ENCODE measurements at places on chromosomes 3 and 15. TPM values are rescaled to one million over a fixed set of nuclear protein-coding genes. Genes with fewer than 3 reads are reported as not detected.

SLC2A2 gene
- not detected for total RNA-seq

GRCh38 chr3:125679258-125679657, 84.0 kb upstream of the OSBPL11 start:
- H3K36me3 ChIP-seq = no peaks in the 10 kb centered on the region
- no peak overlapping the region for H3K4me3 ChIP-seq
- DNase-seq = no peak
- no peaks in the 10 kb centered on the region for H3K27me3 ChIP-seq
- no peak overlapping the region for H3K27ac ChIP-seq
- H3K4me1 ChIP-seq = no peaks in the 10 kb centered on the region

DNA sequence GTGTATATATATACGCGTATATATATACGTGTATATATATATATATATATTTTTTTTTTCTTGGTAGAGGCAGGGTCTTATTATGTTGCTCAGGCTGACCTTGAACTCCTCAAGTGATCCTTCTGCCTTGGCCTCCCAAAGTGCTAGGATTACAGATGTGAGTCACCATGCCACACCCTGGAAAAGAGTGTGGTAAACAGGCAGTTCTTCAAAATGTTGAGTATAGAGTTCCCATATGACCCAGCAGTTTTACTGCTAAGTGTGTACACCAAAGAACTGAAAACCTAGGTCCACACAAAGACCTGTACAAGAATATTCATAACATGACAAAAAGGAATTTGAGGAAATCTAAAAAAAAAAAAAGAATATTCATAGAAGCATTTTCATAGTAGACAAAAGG, 71.8 kb upstream of the GCNT3 start:
- no peak overlapping the region for H3K4me3 ChIP-seq
- H3K27me3 ChIP-seq = no peaks in the 10 kb centered on the region
- no peak overlapping the region for H3K27ac ChIP-seq
- no peak for DNase-seq
- no peaks in the 10 kb centered on the region for H3K4me1 ChIP-seq
- no peaks in the 10 kb centered on the region for H3K36me3 ChIP-seq

P2RY1 gene
- total RNA-seq = 3.1 TPM

SUCNR1 gene
- total RNA-seq = 1.1 TPM

GRCh38 chr3:159169828-159170227, 368.0 kb downstream of the MFSD1 start:
- no peaks in the 10 kb centered on the region for H3K27me3 ChIP-seq
- H3K4me3 ChIP-seq = no peak overlapping the region
- H3K4me1 ChIP-seq = no peaks in the 10 kb centered on the region
- H3K36me3 ChIP-seq = no peaks in the 10 kb centered on the region
- DNase-seq = no peak

- DNase-seq = no peak
- peak overlapping the region; percentile 86 for H3K27ac ChIP-seq
- no peaks in the 10 kb centered on the region for H3K36me3 ChIP-seq
- no peaks in the 10 kb centered on the region for H3K4me1 ChIP-seq
Measured at GRCh38 chr3:42717306-42717705, 14.7 kb upstream of the HHATL start.

PSTPIP1 gene
- total RNA-seq = 1.9 TPM

GRCh38 chr3:72445827-72446217, 402.4 kb downstream of the SHQ1 start:
- no peaks in the 10 kb centered on the region for H3K27me3 ChIP-seq
- peak overlapping the region; percentile 88 for H3K4me3 ChIP-seq
- peak overlapping the region; percentile 95 for H3K27ac ChIP-seq
- no peaks in the 10 kb centered on the region for H3K4me1 ChIP-seq
- DNase-seq = no peak

DNA sequence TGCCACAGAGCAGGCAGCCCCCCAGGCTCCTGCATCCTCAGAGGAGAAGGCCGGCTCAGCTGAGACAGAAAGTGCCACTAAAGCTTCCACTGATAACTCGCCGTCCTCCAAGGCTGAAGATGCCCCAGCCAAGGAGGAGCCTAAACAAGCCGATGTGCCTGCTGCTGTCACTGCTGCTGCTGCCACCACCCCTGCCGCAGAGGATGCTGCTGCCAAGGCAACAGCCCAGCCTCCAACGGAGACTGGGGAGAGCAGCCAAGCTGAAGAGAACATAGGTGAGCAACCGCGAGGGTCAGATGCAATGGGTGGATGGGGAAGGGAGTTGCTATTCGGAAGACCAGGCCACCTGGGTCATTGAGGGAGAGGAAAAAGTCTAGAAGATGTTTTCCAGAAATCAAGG, 53.0 kb downstream of the GAP43 start:
- H3K27me3 ChIP-seq = no peaks in the 10 kb centered on the region
- no peaks in the 10 kb centered on the region for H3K4me1 ChIP-seq
- no peaks in the 10 kb centered on the region for H3K36me3 ChIP-seq
- no peak for DNase-seq

- H3K4me1 ChIP-seq = peaks cover 31% of the 10 kb centered on the region
- no peak for DNase-seq
- no peak overlapping the region for H3K27ac ChIP-seq
- H3K27me3 ChIP-seq = no peaks in the 10 kb centered on the region
Measured at GRCh38 chr15:43932907-43933306, 106.1 kb downstream of the WDR76 start.

SLC51B gene
- not detected for total RNA-seq

DNA sequence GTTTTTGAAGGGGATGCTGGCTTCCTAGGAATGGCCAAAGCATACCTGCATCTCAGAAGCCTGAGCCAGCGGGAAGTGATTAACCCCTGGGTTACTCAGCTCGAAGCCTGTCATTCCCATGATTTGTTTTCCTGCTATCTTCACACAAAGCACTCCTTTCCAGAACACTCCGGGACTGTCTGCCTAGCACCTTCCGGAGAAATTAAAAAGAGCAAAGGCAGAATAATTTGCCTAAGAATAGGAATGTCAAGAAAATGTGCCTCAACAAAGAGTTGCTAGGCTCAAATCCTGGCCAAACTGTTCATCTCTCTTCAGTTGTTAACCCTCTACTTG, 34.1 kb downstream of the TPM1 start:
- H3K27me3 ChIP-seq = no peaks in the 10 kb centered on the region
- H3K4me1 ChIP-seq = no peaks in the 10 kb centered on the region
- H3K36me3 ChIP-seq = peaks cover 1% of the 10 kb centered on the region
- no peak overlapping the region for H3K4me3 ChIP-seq
- H3K27ac ChIP-seq = no peak overlapping the region
- no peak for DNase-seq

PRTG gene
- 0.44 TPM for total RNA-seq

TGM4 gene
- total RNA-seq = not detected

- DNase-seq = no peak
- no peak overlapping the region for H3K4me3 ChIP-seq
- H3K4me1 ChIP-seq = peaks cover 35% of the 10 kb centered on the region
- peaks cover 3% of the 10 kb centered on the region for H3K36me3 ChIP-seq
- peak overlapping the region; percentile 88 for H3K27ac ChIP-seq
Measured at GRCh38 chr3:31581660-31582059, 48.9 kb downstream of the STT3B start.

- no peaks in the 10 kb centered on the region for H3K27me3 ChIP-seq
- no peak overlapping the region for H3K27ac ChIP-seq
- H3K4me3 ChIP-seq = no peak overlapping the region
- DNase-seq = no peak
Measured at GRCh38 chr3:94147012-94147411, 84.2 kb downstream of the NSUN3 start.

LRTM1 gene
- not detected for total RNA-seq

GRCh38 chr3:137108699-137109440, 151.1 kb downstream of the IL20RB start:
- no peaks in the 10 kb centered on the region for H3K27me3 ChIP-seq
- H3K27ac ChIP-seq = no peak overlapping the region
- no peaks in the 10 kb centered on the region for H3K4me1 ChIP-seq
- H3K36me3 ChIP-seq = no peaks in the 10 kb centered on the region
- no peak overlapping the region for H3K4me3 ChIP-seq

- H3K36me3 ChIP-seq = no peaks in the 10 kb centered on the region
- H3K27me3 ChIP-seq = no peaks in the 10 kb centered on the region
- no peak overlapping the region for H3K27ac ChIP-seq
- no peak for DNase-seq
- H3K4me3 ChIP-seq = no peak overlapping the region
Measured at GRCh38 chr3:13135251-13135810, 62.1 kb upstream of the IQSEC1 start.

HYAL1 gene
- 38.1 TPM for total RNA-seq

DNA sequence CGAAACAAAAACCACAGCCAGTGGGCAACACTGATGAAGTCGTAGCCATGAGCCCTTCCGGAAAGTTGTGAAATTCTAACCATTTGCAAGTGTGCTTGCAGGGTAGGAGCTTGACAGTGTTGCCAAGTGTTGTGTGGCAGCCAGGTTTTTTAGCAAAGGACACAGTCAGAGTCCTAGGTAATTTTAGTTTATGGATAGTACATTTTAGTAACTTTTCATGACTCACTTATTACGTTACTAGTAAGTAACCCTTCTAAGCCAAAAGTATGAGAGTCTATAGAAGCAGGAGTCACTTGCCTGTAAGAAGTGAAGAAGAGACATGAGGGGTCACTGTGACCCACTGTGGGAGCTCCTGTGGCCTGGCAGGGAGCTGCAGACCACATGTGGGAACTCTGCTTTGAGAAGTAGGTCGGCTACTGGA, 54.8 kb upstream of the ADPGK start:
- H3K36me3 ChIP-seq = no peaks in the 10 kb centered on the region
- no peak for DNase-seq
- H3K27ac ChIP-seq = no peak overlapping the region
- no peak overlapping the region for H3K4me3 ChIP-seq
- H3K27me3 ChIP-seq = no peaks in the 10 kb centered on the region

GRCh38 chr3:114519415-114519814, 225.6 kb downstream of the TIGIT start:
- H3K4me1 ChIP-seq = no peaks in the 10 kb centered on the region
- no peak overlapping the region for H3K27ac ChIP-seq
- no peaks in the 10 kb centered on the region for H3K27me3 ChIP-seq
- H3K4me3 ChIP-seq = no peak overlapping the region
- H3K36me3 ChIP-seq = no peaks in the 10 kb centered on the region
- DNase-seq = no peak

DNA sequence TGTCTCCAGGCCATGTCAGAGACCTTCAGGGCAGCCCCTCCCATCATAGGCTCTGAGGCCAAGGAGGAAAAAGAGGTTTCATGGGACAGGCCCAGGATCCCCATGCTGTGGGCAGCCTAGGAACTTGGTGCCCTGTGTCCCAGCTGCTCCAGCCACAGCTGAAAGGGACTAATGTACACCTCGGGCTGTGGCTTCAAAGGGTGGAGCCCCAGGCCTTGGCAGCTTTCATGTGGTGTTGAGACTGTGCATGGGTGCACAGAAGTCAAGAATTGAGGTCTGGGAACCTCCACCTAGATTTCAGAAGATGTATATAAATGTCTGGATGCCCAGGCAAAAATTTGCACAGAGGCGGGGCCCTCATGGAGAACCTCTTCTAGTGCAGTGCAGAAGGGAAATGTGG, 6.6 kb upstream of the SSR3 start:
- H3K27ac ChIP-seq = no peak overlapping the region
- H3K4me3 ChIP-seq = no peak overlapping the region
- H3K27me3 ChIP-seq = no peaks in the 10 kb centered on the region
- H3K36me3 ChIP-seq = no peaks in the 10 kb centered on the region

ADAMTS17 gene
- 4.4 TPM for total RNA-seq

LINS1 gene
- total RNA-seq = 8.8 TPM

GRCh38 chr15:74683758-74684157, 12.1 kb downstream of the EDC3 start:
- no peak for DNase-seq
- H3K4me3 ChIP-seq = no peak overlapping the region
- H3K36me3 ChIP-seq = peaks cover 26% of the 10 kb centered on the region

SNX22 gene
- total RNA-seq = 12.4 TPM

DNA sequence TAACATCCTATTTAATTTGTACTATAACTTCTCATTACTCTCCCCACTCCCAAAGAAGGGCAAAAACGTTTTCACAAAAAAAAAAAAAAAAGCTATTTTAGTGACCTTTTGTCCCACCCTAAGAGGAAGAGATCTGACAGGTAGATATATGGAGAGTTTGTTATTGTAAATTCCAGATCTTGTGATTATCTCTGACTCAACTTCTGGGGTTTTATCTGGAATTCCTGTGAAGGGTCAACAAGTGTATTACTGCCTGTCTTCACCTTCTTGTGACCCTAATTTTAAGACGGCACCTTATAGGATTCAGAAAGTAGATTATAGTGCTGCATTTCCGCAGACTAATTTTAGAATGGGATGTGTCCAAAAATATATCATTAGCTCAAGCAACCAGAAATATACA, 205.9 kb upstream of the CDIN1 start:
- H3K27ac ChIP-seq = no peak overlapping the region
- H3K27me3 ChIP-seq = no peaks in the 10 kb centered on the region
- H3K4me1 ChIP-seq = no peaks in the 10 kb centered on the region
- H3K4me3 ChIP-seq = no peak overlapping the region

DNA sequence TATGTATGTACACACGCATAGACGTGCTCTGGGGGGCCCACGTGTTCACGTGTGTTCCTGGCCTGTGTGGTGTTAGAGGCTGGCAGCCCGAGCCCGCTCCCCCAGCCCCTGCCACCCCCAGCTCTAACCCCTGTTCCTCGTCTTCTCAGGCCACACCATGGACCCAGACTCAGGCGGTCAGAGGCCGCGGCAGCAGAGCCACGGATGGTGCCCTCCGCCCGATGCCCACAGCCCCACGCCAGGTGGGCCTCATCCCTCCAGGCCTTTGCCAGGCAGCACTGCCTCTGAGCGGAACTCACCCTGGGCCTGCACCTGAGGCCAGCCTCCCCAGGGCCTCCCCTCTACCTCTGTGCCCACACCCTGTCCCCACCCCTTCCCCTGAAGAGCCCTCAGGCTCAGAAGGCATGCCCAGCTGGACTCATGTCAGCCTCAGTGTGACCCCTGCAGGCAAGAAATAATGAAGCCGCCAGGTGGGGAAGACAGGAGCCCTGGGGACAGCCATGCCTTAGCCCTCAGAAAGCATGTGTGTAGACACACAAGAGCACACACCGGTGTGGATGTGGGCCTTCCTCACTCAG, 16.4 kb upstream of the GNAT1 start:
- peaks cover 29% of the 10 kb centered on the region for H3K4me1 ChIP-seq
- no peak overlapping the region for H3K27ac ChIP-seq
- no peak overlapping the region for H3K4me3 ChIP-seq
- no peaks in the 10 kb centered on the region for H3K36me3 ChIP-seq

Data from right atrium auricular region (tissue), 2 donors.